ENCODE measurements at places on chromosomes 1 and 21. TPM values are rescaled to one million over a fixed set of nuclear protein-coding genes. Genes with fewer than 3 reads are reported as not detected.

DNA sequence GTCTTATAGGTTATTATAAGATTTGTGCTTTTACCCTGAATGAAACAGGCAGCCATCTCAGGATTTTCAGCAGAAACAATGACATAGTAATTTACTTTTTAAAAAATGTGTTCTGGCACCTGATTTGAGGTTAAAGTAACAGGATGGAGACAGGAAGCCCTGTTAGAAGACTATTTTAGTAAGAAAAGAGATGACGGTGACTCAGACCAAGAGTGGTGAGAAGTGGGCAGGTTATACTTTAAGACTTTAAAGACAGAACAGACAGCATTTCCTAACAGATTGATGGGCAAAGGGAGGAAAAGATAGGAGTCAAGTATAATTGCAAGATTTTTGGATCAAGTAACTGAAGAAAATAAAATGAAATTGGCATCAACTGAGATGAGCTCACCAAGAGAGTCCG, 436.8 kb upstream of the NR5A2 start:
- no peak for DNase-seq

- no peak for DNase-seq
These were observed 30.7 kb downstream of the DMAP1 start for GRCh38 chr1:44243782-44244495.

Gene SYDE2
- total RNA-seq: 9.4 TPM

Gene PGLYRP4
- total RNA-seq: 5.9 TPM

Gene CCDC27
- total RNA-seq: not detected

Gene LRRC71
- not detected for total RNA-seq

DNA sequence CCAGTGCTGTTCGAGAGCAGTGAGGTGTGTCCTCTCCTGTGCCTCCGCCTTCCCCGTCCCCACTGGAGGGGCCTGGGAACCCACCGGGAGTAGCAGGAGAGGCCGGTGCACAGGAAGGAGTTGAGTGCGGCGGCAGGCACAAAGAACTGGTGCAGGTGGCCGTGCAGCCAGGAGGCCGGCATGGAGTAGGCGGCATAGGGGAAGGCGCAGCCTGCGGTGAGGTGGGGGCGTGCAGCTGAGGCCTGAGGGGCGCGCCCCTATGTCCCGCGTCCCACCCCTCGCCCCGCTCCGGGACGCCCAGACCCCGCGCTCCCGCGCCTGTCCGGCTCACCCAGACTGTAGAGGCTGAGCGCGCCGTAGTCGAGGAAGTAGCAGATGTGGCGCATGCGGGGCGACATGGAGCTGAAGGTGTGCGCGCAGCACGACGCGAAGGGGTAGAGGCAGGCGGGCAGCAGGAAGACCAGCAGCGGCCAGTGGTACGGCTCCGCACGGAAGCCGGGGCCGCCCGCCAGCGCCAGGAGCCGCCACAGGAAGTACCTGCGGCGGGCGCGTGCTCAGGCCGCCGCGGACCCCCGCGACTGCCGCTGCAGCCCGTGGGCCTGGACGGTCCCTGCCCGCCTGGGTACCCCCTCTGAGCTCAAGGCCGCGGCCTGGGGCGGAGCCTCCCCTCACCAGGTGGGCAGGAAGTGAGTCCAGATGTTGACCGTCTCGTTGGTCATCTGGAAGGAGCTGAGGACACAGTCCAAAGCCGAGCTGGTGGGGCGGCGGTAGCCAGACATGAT, 2.2 kb downstream of the PAQR6 start:
- DNase-seq: no peak

DNA sequence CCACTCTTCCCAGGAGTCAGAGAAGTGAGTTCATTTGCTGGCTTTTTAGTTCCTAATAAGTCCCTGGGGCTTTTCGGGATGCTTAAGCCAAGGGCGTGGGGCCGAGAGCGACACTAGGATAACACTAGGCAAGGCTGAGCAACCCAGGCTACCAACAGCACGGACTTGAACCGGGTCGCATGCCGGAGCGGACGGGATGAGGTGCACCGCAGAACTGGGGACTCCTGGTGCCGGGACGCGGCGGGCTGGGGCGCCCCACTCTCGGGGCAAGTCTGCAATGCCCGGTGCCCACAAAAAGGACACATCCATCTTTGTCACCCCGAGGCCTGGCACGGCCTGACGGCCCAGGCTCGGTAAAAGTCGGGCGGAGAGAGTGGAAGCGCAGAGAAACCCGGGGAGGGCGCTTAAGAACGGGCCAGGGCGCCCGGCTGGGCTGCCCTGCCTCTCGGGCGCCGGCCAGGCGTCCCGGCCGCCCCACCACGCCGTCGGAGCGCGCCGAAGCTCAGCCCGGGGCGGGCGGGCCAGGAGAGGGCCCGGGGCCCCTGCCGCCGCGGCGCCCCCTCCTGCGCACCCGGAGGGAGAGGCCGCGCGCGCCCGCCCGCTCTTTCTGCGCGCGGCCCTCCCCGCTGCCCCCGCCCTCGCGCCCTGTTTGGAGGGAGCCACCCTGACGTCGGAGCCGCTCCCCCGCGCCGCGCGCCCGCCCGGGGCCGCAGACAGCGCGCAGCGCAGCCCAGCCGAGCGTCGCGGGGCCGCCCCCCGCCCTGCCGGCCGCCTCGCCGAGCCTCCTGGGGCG, at the start of gene NBL1:
TSS of gene NBL1 (plus strand) at position 710 of the 793 bp plus-strand sequence. CDS start 10,720 bp downstream, outside the sequence.
- DNase-seq: no peak

Gene AUNIP
- total RNA-seq: 7.2 TPM

Gene ALX3
- total RNA-seq: 1.4 TPM

DNA sequence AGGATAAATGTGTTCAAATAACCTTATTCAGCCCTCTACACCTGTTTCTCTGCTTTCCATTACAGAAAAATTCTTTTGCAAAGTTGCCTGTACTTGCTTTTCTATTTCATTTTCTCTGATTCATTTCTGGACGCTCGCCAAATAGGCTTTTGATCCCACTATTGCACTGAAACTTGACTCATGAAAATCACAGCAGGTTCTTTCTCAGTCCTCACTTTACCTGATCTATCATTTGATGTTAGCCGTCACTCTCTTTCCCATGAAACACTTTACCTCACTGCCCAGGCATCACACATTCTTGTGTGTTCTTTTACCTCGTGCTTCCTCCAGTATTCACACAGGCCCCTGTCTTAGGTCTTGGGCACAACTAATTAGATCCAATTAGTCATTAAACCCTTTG, 26.2 kb downstream of the HSPA13 start:
- DNase-seq: no peak

DNA sequence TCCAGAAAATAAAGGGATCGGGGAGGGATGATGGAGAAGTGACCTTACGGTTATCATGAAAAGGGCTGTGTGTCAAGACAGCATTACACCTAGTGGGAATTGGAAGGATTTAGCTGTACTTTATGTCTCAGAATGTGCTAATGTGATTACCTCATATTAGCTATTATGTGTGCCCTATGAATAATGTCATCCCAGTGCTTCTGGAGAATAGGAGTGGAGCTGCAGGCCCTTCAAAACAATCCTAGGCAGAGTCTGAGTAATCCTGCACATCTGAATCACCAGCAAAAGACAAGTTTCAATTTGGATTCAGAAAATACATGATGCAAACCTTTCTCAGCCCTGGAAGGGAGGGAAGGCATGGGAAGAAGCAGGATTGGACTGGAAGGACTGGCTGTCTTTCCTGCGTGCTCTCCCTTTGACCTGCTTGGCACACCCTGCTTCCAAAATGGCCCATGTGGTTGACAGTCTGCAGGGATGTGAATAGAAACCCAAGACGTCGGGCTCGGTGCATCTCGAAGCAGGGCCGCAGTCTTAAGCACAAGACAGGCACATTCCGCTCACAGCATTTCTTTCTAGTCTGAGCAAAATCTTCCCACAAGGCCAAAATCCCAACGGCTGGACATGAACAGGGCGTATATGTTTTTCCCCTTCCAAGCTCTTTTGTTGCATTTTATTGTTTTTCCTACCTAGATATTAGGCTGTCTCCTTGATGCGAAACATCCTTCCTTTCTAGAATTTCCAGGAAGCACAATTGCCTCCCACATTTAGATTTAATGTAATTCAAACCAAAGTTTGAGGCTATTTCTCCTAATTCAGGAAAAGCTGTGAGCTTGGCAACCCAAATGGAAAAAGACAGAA, 54.3 kb upstream of the TARBP1 start:
- DNase-seq: no peak

DNA sequence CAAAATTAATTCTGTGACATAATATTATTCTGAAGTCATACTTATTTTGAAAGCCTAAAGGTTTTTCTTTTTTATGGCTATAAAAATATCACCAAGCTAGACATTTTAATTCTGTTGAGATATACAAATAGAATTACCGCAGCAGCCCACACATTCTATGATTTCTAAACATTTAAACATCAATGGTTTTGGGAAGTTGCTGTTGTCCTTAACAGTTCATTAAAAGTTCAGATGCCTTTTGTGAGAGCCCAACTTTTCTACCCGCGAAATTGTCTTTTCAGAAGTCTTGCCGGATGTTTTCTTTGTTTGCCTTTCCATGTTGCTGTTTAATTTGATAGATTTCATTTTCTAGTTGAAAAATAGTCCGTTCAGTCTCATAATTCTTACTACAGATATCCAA, 40.5 kb downstream of the CDC14A start:
- no peak for DNase-seq

GRCh38 chr1:21779613-21780521, 3.1 kb downstream of the USP48 start:
- no peak for DNase-seq

Gene HES3
- not detected for total RNA-seq

GRCh38 chr1:48875552-48876329, 99.0 kb upstream of the BEND5 start:
- no peak for DNase-seq

- DNase-seq: no peak
These were observed 2.8 kb upstream of the ADAM30 start for GRCh38 chr1:119898981-119899720.

Gene CR1L
- not detected for total RNA-seq

Gene EDARADD
- 14.8 TPM for total RNA-seq

GRCh38 chr1:40592107-40592803, 60.8 kb downstream of the ZNF684 start:
- no peak for DNase-seq

GRCh38 chr1:62356257-62356835, 37.1 kb upstream of the KANK4 start:
- no peak for DNase-seq

Gene C1orf56
- total RNA-seq: 4.7 TPM
